ENCODE measurements at places on chromosomes 6 and 20. TPM values are rescaled to one million over a fixed set of nuclear protein-coding genes. Genes with fewer than 3 reads are reported as not detected.
A peak's percentile ranks its signal among the peaks of the same experiment; 100 is the strongest.

DNA sequence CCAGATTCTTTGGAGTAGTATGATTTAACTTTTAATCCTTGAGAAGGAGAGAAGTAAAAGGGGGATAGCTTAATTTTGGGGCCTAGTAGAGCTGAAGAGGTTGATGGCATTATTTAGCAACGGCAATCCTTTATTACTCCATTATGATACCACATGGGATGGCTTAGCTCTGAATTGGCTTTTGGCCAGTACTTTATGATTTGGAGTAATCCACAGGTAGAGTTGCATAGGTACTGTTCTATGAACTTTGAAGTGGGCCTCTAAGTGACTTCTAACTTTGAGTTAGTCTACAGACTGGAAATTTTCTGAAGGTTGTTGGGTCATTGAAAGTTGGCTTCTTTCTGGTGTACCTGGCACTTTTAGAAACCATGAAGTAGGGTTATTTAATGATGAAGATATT, 11.6 kb downstream of the YWHAB start:
- H3K4me3 ChIP-seq = no peak overlapping the region
- no peaks in the 10 kb centered on the region for H3K27me3 ChIP-seq
- no peaks in the 10 kb centered on the region for H3K36me3 ChIP-seq
- peaks cover 20% of the 10 kb centered on the region for H3K4me1 ChIP-seq

- H3K27ac ChIP-seq = no peak overlapping the region
- no peaks in the 10 kb centered on the region for H3K27me3 ChIP-seq
- H3K4me3 ChIP-seq = no peak overlapping the region
- no peaks in the 10 kb centered on the region for H3K4me1 ChIP-seq
Measured at GRCh38 chr6:62393608-62394007, 107.6 kb upstream of the KHDRBS2 start.

GRCh38 chr6:154932515-154933027, 62.5 kb upstream of the TIAM2 start:
- no peak overlapping the region for H3K4me3 ChIP-seq
- H3K27me3 ChIP-seq = no peaks in the 10 kb centered on the region

DNA sequence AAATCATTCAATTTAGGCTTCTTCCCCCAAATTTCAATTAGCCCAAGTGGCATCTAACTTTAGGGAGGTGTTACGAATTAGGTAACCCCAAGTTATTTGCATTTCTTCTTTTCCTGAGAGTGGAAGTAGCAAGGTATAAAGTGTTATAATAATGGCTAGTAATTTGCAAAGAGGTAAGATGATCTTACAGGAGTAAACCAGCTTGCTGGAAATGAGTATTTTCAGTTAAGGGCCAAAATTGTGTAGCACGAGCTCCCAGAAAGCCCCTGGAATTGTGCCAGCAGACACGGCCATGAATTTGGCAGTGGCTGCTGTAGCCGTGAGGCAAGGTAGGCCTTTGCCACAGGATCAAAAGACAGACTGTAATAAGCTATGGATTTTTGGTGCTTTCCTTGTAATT, 38.0 kb downstream of the CITED2 start:
- H3K4me3 ChIP-seq = no peak overlapping the region
- H3K27me3 ChIP-seq = no peaks in the 10 kb centered on the region
- H3K4me1 ChIP-seq = no peaks in the 10 kb centered on the region
- no peak overlapping the region for H3K27ac ChIP-seq
- peak; percentile 62 for DNase-seq

GRCh38 chr6:11563793-11564192, 26.2 kb downstream of the TMEM170B start:
- no peaks in the 10 kb centered on the region for H3K36me3 ChIP-seq
- no peak overlapping the region for H3K4me3 ChIP-seq
- H3K27me3 ChIP-seq = no peaks in the 10 kb centered on the region
- DNase-seq = no peak
- no peak overlapping the region for H3K27ac ChIP-seq

TCP11 gene
- total RNA-seq = not detected

DNA sequence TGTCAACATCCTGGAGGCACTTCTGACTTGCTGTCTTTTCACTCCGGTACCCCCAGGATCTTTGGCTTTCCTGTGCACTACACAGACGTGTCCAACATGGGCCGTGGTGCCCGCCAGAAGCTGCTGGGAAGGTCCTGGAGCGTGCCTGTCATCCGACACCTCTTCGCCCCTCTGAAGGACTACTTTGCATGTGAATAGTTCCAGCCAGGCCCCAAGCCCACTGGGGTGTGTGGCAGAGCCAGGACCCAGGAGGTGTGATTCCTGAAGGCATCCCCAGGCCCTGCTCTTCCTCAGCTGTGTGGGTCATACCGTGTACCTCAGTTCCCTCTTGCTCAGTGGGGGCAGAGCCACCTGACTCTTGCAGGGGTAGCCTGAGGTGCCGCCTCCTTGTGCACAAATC, 12.0 kb upstream of the MAPRE1 start:
- no peaks in the 10 kb centered on the region for H3K27me3 ChIP-seq
- H3K4me3 ChIP-seq = no peak overlapping the region
- H3K4me1 ChIP-seq = peaks cover 4% of the 10 kb centered on the region
- no peak for DNase-seq

GRCh38 chr20:8670207-8670892, 398.5 kb upstream of the PLCB4 start:
- H3K27me3 ChIP-seq = no peaks in the 10 kb centered on the region
- no peaks in the 10 kb centered on the region for H3K4me1 ChIP-seq
- no peaks in the 10 kb centered on the region for H3K36me3 ChIP-seq
- H3K4me3 ChIP-seq = no peak overlapping the region
- no peak overlapping the region for H3K27ac ChIP-seq
- no peak for DNase-seq

DNA sequence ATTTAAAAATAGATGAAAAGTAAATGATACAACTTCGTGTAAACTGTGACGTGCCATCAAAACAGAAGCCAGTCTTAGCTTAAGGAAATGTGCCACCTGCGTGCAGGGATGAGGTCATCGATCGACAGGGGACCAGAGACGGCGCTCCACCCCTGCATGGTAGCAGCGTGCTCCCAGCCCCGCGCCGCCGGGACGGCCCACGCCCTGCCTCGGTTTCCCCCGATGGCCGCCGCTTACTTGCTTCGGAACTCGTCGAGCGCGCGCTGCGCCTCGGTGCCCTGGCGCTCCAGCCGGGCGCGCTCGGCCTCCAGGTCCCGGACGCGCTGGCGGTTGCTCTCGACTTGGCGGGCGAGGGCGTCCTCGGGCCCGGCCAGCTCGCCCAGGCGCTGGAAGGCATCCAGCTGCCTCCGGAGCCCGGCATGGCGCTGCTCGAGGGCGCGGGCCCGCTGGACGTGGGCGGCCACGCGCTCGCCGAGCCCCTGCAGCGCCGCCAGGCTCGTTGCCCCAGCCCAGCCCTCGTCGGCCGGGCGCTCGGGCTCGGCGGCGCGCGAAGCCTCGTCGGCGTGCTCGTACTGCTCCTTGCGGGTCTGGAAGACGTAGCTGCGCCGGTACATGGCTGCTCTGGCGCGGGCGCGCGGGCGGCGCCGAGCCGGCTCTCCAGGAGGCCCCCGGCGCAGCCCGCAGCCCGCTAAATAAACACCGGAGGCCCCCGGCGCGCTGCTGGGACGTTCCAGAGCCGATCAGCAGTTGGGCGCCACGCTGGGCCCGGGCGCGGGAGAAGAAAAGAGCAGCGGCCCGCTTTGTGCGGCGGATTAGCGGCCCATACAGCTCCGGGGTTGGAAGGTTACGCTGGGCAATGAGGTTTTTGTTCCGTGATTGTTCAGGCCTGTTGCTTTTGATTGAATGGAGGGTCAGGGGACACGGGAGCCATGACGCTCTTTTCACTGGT, at the start of gene BFSP1:
BFSP1 (minus strand) TSS at position 664 of the 949 bp plus-strand sequence; CDS start at position 614, 50 bp downstream.
- peak within 1 kb of the TSS; percentile 73 for H3K27ac ChIP-seq
- DNase-seq = peak; percentile 71
- no peak within 1 kb of the TSS for H3K4me3 ChIP-seq
- H3K27me3 ChIP-seq = no peaks in the 10 kb centered on the region
- no peaks in the 10 kb centered on the region for H3K36me3 ChIP-seq
- H3K4me1 ChIP-seq = no peaks in the 10 kb centered on the region

OLIG3 gene
- not detected for total RNA-seq

- no peak overlapping the region for H3K27ac ChIP-seq
- H3K4me1 ChIP-seq = no peaks in the 10 kb centered on the region
- H3K27me3 ChIP-seq = no peaks in the 10 kb centered on the region
- no peak for DNase-seq
Measured at GRCh38 chr6:122770835-122771601, 8.5 kb upstream of the FABP7 start.

GRCh38 chr6:118558464-118559217, 10.5 kb downstream of the PLN start:
- no peaks in the 10 kb centered on the region for H3K27me3 ChIP-seq
- H3K27ac ChIP-seq = no peak overlapping the region
- no peaks in the 10 kb centered on the region for H3K36me3 ChIP-seq
- H3K4me3 ChIP-seq = no peak overlapping the region

Data from adrenal gland (tissue), 19 donors.